Panc1 (cell line): ENCODE measurements at places on chromosomes 11 and 22.

DNA sequence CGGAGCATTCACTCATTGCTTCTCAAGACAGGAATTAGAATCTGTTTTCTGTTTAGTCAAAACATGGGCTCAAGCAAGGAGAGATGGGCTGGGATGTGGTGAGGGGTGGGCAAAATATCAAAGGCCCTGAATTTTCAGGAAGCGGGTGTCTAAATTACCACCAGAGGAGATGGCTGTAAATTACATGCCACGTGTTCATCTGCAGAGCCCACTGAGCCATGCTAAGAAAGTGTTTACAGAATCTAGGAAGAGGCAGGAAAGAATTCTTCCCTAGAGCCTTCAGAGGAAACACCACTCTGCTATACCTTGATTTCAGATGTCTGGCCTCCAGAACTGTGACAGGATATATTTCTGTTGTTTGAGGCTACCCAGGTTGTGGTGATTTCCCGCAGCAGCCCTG lies 46.1 kb downstream of the CLMP start:
- DNase-seq, result no peak

DNA sequence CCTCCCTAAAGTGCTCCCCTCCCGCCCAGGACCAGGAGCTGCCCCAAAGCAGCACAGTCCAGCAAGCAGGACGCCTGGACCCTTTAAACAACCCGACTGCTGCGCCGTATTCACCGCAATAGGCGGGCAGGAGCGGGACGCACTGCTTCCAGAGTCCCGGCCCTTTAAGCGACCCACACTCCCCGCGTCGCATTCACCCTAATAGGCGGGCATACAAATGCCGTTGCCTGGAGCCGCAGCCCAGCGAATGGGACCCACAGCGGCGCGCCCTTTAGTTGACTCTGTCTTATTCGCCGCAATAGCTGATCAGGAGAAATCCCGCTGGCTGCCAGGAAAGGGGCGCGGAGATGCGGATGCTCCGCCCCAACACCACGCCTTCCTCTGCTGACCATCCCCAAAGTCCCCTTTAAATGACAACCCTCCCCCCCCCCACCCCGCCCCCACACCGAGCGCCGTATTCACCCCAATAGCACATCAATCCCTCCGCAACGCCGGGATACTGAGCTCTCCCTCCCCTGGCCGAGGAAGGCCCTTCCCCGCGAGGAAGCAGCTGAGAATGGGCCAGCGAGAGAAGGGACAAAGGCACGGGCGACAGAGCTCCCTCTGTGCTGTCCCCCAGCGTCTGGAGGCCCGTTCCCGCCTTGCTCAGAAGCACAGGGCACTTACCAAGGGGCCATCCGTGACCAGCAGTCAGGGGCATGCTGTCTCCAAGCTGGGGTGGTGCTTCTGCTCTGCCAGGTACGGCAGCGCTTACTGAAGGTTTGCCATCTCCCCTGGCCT lies 4.7 kb downstream of the OSBPL5 start:
- DNase-seq, result peak; percentile 20

GRCh38 chr11:93209466-93209865 lies 11.7 kb upstream of the SLC36A4 start:
- DNase-seq, result no peak

GRCh38 chr22:46042786-46043185 lies 65.8 kb upstream of the WNT7B start:
- DNase-seq, result no peak

DNA sequence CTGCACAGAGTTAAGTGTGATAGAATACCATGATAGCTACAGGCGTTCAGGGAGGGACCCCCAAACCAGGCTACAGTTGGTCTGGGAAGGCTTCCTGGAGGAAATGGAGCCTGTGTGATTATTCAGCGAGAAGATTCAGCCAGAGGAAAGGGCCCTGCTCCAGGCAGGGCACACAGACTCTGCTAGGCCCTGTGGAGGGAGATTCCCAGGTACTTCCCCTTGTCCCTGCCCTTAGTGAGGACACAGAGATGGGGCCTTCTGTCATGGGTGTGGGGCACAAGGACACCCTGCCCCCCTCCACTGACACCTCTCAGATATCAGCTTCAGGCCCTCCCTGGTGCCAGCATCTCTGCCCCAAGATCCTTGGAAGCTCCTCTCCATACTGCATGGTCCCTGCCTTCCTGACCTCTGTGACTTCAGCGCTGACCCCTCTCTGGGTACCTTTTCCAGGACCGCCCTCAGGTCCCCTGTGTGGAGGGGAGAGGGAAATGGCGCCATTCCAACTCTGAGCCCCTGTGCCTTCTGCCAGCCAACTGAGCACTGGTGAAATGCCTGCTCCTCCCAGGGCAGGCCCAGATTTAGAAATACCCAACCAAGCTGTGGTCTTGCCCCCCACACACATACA lies 12.6 kb upstream of the POU2F3 start:
- no peak for DNase-seq

GRCh38 chr11:65506290-65506771 lies 7.5 kb downstream of the MALAT1 start:
- peak; percentile 46 for DNase-seq

- no peak for DNase-seq
Observed at GRCh38 chr11:13881226-13881905, 81.2 kb upstream of the SPON1 start.
